Activated CD4-positive, CD25-positive, alpha-beta regulatory T cell treated with anti-CD3 and anti-CD28 coated beads, Interleukin-2, amount 50 U/mL, for 72 hours (primary cell): ENCODE measurements at places on chromosomes 16 and 17.

GRCh38 chr16:78474762-78475161 is 375.3 kb downstream of the WWOX start:
- DNase-seq: no peak

DNA sequence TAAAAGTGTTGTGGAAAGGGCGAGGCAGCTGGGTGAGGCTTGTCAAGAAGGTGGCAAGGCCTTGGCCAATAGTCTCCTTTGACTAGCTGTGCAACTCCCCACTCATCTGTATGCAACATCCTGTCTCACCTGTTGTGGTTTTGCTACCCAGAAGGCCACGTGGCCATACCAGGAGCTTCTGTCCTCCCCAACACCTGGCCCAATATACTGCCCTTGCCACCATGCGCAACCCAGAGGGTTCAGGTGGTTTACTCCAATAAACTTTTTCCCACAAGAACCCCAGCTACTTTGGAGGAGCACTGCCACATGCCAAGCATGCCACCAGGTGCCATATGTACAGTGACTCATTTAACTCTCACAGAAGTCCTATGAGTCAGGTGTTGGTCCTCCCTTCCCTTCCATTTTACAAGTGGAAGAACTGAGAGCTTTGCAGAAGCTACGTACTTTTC is 10.2 kb downstream of the MYO19 start:
- DNase-seq: no peak

DNA sequence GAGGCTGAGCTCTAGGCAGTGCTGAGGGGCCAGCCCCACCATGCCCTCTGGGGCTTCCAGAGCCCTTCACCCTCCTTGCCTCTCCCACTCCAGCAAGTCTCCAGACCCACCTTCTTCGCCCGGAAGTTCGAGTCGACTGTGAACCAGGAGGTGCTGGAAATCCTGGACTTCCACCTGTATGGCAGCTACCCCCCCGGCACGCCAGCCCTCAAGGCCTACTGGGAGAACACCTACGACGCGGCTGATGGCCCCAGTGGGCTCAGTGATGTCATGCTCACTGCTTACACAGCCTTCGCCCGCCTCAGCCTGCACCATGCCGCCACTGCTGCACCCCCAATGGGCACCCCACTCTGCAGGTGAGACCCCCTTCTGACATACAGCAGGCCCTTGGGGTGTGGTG is 10.5 kb downstream of the XYLT2 start:
- no peak for DNase-seq

- DNase-seq: no peak
Measured at GRCh38 chr16:50259334-50260205, 6.8 kb upstream of the ADCY7 start.

DNA sequence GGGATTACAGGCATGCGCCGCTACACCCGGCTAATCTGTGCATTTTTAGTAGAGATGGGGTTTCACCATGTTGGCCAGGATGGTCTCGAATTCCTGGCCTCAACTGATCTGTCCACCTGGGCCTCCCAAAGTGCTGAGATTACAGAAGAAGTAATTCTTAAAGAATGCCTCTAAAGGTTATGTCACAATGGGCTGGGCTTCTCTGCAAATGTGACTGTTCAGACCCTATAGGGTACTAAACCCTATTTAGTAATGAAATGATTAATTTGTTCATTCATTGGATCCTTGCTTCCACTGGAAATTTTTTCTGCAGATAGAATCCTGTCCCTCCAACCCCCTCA is 108.8 kb upstream of the CORO6 start:
- no peak for DNase-seq

GRCh38 chr17:69812240-69812837 is 262.7 kb upstream of the KCNJ16 start:
- no peak for DNase-seq

GRCh38 chr17:11944587-11944986 is 52.7 kb downstream of the ZNF18 start:
- DNase-seq: no peak

- DNase-seq: no peak
Measured at GRCh38 chr17:303168-303567, 49.4 kb downstream of the RPH3AL start.

DNA sequence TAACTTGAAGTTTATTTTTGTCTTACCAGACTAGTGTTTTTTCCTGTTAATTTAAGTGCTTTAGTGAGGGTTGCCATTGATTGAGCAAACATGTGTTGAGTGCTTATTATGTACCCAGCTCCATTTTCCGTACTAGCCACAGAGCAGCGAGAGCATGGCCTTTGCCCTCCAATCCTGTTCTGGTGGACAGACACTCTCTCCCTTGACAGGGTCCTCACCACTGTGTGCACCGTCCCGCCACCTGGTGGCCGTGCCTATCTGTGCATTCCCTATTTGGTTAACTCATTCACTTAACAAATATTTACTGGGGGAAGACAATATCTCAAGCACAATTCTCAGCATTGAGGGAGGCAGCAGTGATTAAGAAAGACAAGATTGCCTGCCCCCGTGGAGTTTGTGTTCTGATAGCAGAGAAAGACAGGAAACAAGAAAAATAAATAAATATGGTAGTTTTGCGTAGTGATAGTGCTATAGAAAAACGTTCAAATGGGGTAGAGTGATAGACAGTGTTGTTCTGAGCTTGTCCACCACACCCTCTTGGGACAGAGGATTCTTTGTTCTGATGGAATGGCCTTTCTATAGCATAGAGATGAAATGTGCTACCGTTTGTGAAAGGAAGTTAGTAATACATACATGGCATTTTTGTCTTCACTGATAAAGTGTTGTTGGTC is 13.0 kb downstream of the CDH13 start:
- DNase-seq: peak; percentile 52

DNA sequence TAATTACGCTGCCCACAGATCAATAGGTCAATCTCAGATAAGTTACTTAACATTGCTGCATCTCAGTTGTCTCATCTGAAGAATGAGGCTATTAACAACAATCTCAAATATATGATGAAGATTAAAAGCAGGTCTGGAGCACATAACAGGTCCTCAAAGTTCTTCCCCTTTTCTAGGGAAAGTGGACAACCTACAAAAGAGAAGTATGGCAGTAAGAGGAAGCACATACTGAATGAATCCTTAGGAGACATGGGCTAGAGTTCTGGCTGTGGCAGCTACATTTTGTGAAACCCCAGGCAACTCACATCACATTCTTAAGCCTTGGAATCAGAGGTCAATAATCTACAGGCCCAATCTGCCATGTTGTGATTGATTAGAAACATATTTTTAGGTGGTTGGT is 180.6 kb downstream of the PCTP start:
- no peak for DNase-seq

- no peak for DNase-seq
Measured at GRCh38 chr17:9241371-9241712, 220.0 kb downstream of the NTN1 start.

GRCh38 chr16:450785-451512 is 25.5 kb downstream of the RAB11FIP3 start:
- DNase-seq: no peak

DNA sequence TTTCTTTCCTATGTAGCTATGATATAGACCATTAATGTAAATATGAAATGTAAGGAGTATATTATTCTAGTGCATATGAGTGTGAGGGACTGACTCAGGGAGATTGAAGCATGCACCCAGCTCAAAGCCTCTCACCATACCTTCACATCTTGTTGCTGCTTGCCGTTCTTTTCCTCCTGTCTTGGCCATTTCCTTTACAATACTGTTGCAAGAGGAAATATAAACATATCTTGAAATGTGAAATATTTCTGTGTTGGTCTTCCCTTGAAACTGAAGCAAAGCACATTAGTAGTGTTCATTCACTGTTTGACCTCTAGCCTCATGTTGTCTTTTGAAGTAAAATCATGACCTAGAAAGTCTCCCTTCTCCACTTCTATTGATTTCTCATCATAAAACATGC is 46.6 kb downstream of the PHKB start:
- DNase-seq: no peak

GRCh38 chr16:73499276-73499675 is 451.3 kb upstream of the ZFHX3 start:
- DNase-seq: no peak
